ENCODE measurements at places on chromosomes 5 and 9.
A peak's percentile ranks its signal among the peaks of the same experiment; 100 is the strongest.

- no peak for DNase-seq
Measured at GRCh38 chr5:140398379-140398811, 3.2 kb upstream of the ANKHD1 start.

DNA sequence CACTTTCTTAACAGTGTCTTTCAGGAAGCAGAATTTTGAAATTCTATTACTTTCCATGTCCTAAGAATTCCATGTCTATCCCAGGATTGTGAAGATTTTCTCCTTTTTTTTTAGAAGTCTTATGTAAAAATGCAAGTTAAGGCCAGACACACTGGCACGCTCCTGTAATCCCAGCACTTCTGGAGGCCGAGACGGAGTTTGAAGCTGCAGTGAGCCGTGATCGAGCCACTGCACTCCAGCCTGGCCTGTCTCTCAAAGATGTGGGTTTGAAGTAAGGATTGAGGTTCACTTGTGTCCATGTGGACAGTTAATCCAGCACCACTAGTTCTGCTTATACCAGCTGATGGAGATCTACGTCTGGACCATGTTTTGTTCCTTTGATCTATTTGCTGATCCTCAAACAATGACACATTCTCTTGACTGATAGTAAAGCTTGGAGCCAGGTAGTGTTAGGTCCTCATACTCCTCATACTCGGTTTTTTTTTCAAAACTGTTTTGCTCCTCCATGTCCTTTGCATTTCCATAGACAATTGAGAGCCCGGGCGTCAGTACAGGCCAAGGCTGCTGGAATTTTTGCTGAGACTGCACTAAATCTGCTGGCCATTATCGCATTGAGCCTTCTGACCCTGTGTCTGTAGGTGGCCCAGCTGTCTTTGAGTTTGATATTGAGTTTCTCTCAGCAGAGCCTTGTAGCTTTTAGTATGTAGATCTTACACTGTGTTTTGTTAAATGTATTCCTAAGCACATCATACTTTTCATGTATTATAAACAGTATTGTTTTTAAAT lies 53.4 kb upstream of the CACNA1B start:
- no peak for DNase-seq

GRCh38 chr9:136671646-136672430 lies 9.1 kb downstream of the EGFL7 start:
- DNase-seq = no peak

GRCh38 chr9:128218518-128219389 lies 15.6 kb downstream of the DNM1 start:
- DNase-seq = peak; percentile 62

DNA sequence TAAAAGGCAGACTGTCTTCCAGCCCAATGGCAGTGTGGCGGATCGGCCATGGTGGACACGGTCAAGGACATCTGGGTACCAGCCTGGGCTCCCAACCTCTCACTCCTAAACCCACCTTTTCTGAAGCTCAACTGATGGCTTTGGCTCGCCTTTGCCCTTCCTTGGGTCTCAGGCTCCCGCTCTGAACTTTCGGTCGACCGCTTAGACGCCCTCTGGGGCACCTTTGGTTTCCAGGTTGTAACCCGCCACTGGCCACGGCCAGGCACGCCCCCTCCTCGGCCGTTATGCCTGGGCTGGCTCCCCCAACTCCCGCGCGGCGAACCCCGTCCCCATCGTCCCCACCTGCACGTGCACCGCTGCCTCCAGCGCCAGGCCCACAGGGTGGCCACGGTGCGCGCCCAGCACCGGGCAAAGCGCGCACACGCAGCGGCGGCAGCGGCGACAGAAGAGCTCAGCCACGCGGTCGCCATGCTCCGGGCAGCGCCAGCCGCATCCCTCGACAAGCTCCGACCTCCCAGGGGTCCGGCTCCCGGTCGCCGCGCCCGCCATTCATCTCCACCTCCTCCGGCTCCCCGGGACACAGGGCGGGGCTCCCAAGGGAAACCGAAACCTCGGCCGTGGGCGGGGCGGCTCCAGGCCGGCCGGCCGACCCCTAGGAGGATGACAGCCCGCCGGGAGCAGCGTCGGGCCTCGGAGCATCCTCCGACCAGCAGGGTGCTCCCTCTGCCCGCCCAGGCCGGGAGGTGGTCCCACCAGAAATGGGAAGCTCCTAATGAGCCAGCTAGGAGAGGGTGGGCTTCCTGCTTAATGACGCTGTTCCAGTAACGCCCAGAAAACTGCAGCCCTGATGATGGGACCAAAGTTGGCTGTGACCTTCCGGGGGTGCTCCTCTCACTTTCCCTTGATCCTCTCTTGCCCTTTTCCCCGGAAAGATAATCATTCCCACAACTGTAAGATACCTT lies at the start of gene TRIM14:
Gene TRIM14 (minus strand): TSS at position 583 of the 962 bp plus-strand sequence. CDS start 34 bp downstream, at position 549.
- peak; percentile 33 for DNase-seq

DNA sequence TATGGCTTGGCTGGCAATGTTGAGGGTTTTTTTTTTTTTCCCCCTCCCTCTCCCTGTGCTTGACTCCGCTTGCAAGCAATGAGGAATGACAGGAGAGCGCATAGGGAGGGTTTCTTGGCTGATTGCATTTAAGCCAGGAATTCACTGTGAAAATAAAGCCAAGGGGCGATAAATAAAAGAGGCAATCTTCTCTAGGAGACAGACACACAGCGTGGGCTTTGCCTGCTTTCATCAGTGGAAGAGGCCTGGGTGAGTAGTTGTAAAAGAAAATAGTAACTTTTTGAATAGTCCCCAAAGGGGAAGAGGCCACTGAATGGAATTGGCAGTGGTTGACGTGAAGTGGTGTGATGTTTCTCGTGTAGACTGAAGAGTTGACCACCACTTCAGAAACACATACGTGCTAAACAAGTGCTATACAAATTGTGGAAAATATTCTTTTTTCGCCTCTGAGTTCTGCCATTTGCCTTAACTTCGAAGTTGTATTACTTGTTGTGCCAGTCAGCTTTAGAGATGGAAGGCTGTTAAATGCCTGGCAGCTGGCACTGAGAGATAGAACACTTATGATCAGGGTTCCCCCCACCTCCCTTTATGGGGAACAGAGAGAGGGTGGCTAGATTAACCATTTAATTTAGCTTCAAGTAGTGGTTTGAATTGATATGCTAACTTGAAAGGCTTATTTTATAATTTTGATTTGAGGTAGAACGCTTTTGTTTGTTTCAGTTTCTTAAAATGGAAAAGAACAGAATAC lies 3.0 kb downstream of the ZSWIM6 start:
- DNase-seq = peak; percentile 72

DNA sequence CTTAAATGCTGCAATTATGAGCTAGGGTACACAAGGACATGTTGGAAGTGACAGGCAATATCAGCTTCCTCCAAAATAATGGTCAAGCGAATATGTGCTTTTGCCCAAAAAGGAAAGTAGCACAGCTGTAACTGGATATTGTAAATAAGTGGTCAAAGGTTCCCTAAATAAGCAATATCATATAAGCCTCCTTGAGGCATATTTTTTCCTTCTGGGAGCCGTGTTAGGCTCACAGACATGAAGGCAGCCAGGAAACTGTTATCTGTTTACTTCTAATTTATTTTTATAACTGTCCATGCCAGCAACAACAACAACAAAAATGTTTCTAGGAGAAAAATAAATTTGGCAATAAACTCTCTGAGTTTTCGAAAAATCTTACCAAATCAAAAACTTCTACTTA lies 648.3 kb downstream of the PDE4D start:
- no peak for DNase-seq

- peak; percentile 50 for DNase-seq
Measured at GRCh38 chr5:145236983-145237382, 598.2 kb downstream of the PRELID2 start.

GRCh38 chr5:169832304-169832703 lies 148.0 kb downstream of the INSYN2B start:
- no peak for DNase-seq

DNA sequence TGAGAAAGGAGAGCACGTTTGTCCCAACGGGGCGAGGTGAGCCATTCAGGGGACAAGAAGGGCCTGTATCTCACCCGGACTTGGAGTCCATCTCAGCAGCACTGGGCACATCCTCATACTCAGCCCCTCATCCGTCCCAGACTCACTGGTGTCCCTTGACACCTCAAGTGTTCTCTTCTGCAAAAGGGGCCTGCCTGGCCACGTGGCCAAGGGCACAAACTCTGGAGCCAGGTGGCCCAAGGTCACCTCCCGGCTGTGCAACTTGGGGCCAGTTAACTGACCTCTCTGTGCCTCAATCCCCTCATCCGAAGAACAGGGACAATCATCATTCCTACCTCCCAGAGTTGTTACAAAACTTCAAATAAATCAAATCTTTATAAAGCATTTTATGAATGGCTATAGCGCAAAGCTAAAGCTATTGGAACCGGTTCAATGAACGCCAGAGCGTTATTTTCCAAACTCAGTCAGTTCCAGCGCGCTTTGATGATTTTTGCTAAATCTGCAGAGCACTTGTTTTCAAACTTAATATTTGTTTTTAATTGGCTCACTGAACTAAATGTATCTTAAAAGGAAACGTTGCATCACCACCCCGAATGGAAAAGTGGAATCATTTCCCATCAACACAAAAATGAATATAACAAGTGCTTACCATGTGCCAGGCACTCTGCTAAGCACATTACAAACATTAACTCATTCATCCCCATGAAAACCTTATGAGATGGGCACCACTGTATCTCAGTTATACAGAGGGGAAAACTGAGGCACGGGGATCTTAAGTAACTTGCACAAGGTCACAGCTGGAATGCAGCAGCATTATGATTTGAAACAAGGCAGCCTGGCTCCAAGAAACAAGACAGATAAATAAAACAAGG lies 49.3 kb downstream of the DUSP1 start:
- no peak for DNase-seq

- no peak for DNase-seq
Measured at GRCh38 chr5:137632716-137633115, 103.2 kb downstream of the KLHL3 start.

DNA sequence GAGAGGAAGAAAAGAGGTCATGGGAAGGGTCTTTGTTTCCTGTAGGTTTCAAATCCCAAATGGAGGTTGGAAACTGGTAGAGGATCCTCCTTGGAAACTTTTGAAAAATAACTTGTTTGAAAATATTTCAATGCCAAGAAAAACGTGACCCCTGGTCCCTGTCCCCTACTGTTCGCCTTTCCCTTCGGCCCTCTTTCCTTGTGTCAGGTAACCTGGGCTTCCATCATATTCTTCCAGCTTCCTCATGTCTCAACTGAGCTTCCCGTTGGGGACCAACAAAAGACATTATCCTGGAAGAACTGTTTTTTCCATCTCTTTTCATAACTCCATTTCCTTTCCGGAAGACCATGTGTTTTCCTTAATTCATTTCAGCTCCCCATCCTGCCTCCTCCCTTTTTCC lies 266.8 kb upstream of the ANKRD55 start:
- no peak for DNase-seq

- DNase-seq = peak; percentile 46
Measured at GRCh38 chr5:111719773-111720172, 37.2 kb downstream of the NREP start.

Data from fibroblast of skin of back (primary cell).